Stimulated activated CD8-positive, alpha-beta memory T cell treated with anti-CD3 and anti-CD28 coated beads, Interleukin-15, amount 100 ng/mL, for 24 hours (primary cell): ENCODE measurements at places on chromosomes 6 and 20.

DNA sequence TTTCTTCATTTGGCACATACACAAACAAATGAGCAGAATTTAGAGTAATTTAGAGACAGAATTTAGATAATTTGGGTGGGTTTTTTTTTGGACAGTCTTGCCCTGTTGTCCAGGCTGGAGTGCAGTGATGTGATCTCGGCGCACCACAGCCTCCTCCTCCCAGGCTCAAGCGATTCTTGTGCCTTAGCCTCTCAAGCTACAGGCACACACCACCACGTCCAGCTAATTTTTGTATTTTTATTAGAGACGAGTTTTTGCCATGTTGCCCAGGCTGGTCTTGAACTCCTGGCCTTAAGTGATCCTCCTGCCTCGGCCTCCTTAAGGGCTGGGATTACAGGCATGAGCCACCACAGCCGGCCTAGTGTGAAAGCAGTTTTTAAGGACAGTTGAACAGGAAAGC, 127.8 kb downstream of the MTHFD1L start:
- no peak for DNase-seq

GRCh38 chr20:51703400-51704287, 64.5 kb downstream of the ATP9A start:
- DNase-seq = no peak

- no peak for DNase-seq
Measured at GRCh38 chr6:37029249-37029971, 24.0 kb downstream of the FGD2 start.

- DNase-seq = no peak
Measured at GRCh38 chr6:42726026-42726425, 3.6 kb upstream of the PRPH2 start.

GRCh38 chr20:23452776-23453175, at the start of gene CST11:
CST11 (minus strand) TSS chr20:23452876; CDS start chr20:23452811, 65 bp downstream.
- no peak for DNase-seq
